ENCODE measurements at places on chromosomes 2 and 18. TPM values are rescaled to one million over a fixed set of nuclear protein-coding genes. Genes with fewer than 3 reads are reported as not detected.

DNA sequence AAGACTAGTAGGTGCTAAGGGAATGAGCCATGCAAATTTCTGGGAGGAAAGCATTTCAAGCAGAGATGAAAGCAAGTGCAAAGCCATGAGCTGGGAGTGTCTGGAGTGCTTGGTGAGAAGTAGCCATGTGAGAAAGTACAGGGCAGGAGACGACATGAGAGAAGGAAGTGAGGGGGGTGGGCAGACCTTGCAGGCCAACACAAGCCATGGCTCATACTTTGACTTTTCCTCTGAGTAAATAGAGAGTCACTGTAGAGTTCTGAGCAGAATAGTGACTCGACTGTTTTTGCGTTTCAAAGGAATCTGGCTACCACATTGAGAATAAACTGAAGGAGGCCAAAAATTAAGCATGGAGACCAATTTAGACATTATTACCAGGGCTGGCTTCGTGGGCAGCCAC is 42.2 kb downstream of the SCN2A start:
- no peak for DNase-seq

GRCh38 chr2:69493268-69493667 is 56.0 kb upstream of the NFU1 start:
- no peak for DNase-seq

DNA sequence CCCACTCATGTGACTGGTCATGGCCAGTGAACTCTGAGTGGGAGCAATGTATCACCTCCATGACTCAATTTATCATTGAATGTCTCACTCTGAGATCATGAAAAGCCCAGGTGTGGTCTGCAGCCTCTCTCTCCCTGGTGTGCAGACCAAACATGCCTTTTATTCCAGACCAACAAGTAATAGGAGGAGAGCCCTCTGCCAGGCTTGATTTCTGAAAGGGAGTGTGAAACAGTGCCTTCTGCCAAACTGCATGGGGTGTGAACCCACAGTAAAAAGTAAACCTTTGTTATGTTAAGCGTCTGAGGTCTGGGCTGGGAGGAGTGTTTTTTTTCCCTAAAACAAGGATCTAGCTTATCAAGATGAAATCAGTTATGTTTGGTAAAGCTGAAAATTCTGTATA is 601.2 kb downstream of the ADCYAP1 start:
- DNase-seq: no peak

GALNT14 gene
- not detected for total RNA-seq

UGT1A5 gene
- total RNA-seq: not detected
